ENCODE measurements at places on chromosomes 1 and 21.

GRCh38 chr1:147046189-147046862 is 108.2 kb downstream of the NBPF12 start:
- peak; percentile 25 for DNase-seq

DNA sequence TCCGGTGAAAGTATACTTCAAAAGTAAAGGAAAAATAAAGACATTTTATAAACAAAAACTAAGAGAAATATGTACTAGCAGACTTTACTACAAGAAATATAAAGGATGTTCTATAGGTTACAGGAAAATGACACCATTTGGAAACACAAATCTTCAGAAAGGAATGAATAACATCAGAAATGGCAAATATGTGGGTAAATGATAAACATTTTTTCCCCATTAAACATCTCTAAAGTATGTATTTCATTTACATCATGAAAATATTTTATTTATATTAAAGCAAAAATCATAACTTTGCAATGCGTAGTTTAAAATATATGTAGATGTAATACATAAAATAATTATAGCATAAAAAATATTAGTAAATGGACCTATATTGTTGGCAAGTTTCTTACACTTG is 184.1 kb upstream of the ZNHIT6 start:
- no peak for DNase-seq

DNA sequence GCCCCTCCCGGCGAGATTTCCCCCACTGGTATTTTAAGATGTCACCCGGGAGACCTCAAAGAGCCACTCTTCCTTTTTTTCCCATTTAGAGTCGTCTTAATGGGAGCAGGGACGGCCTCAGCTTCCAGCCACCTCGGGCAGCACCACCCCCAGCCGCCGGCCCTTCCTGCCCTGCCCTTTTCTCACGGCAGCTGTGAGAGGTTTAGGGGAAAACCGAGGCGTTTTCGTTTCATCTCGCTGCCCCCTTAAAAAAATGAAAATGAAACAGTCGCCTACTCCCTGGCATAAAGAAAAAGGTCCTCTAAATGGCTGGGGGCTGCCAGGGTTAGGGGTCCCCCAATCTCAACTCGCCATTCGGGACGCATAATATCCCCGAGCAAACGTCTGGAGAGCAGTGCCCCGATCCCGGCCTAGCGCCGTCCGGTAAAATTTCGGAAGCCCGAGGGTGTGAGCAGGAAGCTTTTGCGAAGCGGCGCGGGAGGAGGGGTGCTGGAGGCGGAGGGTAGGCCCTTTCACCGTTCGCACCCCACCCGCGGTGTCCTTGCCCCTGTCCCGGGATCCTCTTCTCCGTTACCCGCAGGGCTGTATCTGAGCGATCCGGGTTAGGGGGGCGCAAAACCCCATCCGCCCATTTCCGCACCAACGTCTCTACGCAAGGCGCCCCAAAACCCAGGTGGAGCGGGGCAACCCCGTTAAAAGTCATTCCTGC is 1.2 kb downstream of the RUNX3 start:
- peak; percentile 30 for DNase-seq

DNA sequence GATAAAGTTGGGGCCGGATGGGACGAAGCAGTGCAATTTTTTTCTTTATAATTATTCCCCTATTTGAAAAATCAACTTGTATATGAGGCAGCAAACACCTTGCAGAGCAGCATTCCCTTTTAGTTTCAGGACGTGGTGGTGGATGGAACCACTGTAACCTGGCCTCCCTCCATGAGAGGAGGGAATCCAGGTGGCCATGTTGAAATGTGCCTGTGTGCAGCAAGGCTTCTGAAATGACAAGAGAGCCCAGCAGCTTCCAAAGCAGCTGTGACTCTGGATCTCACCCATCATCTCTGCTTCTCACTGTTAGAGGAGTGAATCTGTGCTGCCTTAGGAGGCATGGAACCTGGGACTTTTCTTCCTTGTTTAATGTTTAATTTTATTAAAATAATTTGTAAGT is 42.3 kb downstream of the NFIA start:
- DNase-seq = no peak

GRCh38 chr1:7372477-7373120 is 398.5 kb upstream of the VAMP3 start:
- DNase-seq = no peak

DNA sequence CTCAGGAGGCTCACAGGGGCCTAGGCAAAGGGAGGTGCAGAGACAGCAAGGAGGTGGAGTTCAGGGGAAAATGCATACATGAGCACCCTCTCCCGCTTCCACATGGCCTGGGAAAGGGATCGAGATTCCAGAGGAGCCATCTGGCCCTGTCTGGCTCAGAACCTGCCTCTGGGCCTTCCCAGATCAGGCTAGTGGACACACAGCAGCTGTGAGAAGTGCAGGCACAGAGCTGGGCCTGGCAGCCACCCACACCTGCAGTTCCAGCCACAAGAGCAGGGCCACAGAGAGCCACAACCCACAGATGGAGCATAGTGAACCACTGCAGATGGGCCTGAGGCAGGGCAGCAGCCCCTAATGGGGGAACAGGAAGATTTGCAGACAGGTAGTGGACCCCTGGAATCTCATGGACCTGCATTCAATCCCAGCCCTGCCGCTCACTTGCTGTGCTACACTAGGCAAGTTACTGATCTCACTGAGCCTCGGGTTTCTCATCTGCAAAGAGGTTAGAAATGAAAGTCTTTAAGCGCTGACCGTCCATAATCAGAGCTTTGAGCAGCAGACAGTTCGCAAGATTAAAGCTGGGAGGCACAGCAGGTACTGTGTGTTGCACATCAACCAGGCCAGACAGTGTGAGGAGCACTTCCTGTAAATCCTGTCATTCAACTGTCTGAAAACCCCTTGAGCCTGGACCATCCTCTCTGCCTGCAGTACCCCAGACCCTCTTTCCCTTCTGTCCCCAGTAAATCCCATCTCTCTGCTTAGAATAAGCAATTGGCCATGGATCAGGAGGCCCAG is 58.0 kb downstream of the MATN1 start:
- DNase-seq = no peak

DNA sequence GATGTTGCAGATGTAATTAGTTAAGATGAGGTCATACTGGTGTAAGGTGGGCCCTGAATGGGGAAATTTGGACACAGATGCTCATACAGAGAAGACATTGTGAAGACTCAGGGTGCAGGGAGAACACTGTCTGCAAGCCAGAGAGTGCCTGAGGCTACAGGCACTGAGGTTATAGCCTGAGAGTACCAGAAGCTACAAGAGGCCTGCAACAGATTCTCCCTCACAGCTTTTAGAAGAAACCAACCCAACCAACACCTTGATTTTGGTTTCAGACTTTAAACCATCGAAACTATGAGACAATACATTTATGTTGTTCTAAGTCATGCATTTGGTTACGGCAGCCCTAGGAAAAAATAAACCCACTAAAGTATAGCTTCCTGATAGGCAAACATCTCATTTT is 321.7 kb upstream of the USP25 start:
- no peak for DNase-seq

DNA sequence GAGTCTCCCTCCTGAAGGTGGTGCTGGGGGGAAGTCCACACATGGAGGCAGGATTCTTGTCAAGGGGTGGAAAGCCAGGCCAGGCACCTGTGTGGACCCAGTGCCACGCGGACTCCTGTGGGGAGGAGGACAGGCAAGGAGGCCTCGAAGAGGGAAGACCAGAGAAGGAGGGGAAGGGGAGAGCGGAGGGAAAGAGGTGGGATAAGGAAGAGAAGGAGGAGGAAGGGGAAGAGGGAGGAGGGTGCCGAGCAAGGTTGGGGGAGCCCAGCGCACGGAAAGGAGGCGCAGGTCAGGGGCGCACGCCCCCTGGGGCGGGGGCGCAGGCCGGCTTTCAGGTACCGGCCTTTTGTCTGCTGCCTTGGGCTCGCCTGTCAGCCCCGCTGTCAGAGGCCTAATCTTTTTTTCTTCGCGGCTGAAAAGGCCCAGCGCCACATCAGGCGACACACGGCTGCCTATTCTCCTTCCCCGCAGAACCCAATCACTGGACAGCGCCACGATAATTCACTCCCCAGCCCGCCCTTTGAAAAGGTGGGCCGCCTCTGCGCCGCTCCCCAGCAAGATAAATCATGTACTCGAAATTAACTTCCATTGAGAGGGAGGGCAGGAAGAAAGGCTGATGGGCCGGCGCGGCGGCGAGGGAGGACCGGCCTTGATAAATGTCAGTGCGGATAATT is 42.5 kb downstream of the PRDM16 start:
- no peak for DNase-seq

DNA sequence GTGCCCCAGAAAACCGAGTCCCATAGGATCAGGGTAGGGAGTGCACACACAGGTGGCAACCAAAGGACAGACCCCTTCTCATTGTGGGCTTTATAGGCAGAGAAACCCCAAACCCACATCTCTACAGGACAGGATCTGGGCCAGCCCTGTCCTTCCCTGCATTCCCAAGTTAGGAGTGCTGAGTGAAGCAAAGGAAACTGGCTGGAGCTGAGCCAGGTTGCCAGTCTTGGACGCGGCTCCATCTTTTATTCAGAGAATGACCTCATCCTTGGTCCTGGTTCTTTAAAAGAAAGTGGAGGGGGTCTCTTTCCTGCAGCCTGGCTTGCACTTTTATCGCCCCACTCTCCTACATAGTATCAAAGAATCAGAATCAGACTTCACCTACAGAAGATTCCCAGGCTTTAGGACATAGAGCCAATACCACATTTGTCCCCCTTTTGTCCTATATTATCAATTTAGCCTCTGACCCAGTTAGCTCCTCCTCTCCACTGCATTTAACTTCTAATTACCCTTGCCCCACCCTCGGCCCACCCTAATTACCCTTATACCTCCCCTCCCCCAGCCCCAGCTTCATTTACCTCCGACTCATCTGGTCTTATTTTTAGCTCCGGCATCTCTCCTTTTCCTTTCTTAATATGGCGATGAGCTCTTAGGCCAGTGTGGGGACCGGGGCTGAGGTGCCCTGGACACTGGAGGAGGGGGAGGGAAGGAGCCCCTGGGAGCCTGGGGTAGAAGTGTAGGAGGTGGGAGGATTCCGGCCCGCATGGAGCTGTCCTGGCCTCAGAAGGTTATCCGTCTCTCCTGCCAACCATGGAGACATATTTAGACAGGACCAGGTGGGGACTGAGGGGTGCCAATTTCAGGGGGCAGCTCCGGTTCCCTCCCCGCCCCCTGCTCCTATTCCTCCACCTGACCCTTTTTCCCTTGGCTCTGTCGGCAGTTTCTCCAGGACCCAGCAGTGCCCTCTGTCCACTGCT is at the start of gene CASQ1:
TSS of gene CASQ1 (plus strand) at position 927 of the 977 bp plus-strand sequence. CDS start 177 bp downstream, outside the sequence.
- DNase-seq = peak; percentile 43

- DNase-seq = peak; percentile 71
Observed at GRCh38 chr1:54052431-54052933, 522 bp downstream of the TMEM59 start.

- DNase-seq = no peak
Observed at GRCh38 chr1:29176576-29176975, 5.1 kb downstream of the SRSF4 start.

DNA sequence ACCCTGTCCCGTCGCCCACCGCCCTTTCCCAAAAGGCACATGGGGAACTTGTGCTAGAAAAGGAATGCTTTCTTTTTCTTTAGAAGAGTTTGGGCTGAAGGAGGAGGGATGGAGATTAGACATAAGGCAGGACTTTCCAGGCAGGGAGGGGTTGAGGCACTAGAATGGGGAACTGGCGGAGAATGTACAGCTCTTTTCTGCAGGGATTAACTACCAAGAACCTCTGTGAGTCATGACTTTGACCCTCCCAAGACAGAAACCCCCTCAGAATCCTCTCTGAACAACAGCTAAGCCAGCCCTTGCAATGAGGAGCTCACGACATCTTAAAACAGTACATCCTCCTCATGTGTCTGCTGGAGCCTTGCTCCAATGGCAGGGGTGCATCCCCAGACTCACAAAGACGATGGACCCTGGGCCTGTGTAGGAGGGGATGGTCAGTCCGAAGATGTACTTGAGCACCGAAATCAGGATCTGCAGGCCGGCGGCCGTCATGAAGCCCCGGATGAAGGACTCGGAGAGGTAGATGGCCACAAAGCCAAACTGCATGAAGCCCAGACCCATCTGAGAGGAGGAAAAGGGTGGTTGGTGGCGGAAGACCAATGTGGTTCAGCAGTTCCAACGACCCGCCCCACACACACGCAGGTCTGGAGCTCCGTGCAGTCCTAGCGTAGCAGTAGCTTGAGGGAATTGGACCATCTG is 13.6 kb downstream of the SLC26A9 start:
- DNase-seq = no peak

- no peak for DNase-seq
Observed at GRCh38 chr21:14560555-14560954, 14.4 kb upstream of the SAMSN1 start.
